ENCODE measurements at places on chromosomes 5 and 9. TPM values are rescaled to one million over a fixed set of nuclear protein-coding genes. Genes with fewer than 3 reads are reported as not detected.

DNA sequence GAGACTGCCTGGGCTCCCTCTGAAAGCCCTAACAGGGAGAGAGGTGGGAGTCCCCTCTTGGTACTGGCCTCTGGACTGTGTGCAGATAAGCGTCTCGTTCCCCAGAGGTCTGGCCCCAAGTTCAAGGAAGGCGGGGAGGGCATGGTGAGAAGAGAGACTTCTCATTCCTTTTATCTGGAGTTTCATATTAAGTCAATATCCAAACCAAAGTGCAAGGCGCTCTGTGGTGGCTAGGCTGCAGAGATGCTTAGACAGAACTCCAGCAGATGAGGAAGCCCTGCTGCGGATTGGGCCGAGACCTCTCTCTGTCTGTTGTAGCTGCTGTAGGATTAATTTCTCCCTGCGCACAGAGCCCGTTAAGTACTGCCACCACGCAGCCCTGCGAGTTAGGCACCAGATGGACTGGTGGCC lies 16.0 kb downstream of the MVB12B start:
- no peak for DNase-seq

GRCh38 chr5:104344809-104345208 lies 782.2 kb upstream of the NUDT12 start:
- no peak for DNase-seq

DNA sequence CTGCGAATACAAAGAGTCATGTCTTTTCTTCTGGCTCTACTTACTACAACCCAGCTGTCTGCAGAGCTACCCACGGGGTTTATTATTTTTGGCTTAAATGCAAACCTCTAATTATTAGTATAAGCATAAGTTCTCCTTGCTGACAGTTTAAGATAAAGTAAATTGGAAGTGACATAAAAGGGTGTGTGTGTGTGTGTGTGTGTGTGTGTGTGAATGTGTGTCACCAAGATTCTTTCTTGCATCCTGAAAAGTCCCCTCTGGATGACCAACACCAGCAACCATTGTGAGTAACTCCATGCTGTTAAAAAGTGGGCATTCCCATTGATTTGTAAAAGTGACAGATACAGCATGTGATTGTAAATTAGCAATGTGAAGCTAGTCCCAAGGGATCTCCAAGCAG lies 803.8 kb upstream of the ZNF608 start:
- no peak for DNase-seq

DNA sequence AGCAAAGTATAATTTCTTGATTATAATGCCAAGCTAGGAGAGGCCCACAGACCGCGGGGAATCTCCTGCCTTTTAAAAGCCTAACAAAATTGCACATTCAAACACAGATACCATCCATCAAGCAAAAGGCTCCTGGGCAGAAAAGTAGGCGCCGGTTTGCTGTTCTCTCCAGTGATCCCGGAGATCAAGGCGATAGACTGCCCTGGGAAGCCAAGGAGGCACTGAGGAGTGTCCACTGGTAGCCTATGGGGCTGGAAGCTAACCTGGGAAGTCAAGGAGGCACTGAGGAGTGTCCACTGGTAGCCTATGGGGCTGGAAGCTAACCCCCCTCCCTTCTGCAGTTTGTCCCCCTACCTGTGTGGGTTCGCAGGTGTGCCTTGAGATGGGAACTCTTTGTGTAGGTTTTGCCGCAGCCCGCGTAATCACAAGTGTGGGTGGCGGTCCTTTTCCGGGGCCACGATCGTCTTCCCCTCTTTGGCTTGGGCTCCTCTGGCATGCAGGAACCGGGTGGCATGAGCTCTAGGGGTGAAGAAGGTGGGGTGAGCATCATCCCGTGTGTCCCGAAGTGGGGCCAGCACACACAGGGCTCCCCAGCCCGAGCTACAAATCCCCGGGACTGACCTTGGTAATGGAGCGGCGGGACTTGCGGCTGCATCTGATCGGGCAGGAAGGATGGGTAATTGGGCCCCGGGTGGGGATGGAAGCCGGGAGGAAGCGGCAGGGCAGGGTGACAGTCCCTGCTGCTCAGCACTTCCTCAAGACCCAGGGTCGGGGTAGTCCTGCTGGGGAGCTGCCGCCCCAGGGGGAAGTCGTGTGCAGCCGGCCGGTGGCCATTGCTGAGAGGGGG lies 2.7 kb downstream of the KLF4 start:
- no peak for DNase-seq

DNA sequence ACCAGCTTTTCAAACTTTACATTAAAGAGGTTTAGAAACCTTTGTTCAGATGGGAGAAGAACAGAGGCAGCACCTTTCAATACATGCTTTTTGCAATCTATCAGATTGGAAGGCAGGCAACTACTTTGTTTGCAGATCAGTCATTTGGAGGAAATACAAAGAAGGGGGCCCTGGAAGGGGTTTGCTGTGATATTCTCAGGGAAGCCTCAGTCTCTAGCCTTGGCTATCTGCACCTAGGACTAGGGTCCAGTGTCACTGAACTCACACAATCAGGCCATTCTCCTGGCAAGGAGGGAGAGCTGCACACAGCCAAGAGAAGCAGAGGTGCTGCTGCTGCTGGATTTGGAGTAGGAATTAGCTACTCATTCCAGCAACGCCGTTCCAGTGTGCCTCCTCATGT lies 79.5 kb downstream of the CRB2 start:
- no peak for DNase-seq

- DNase-seq: no peak
Observed at GRCh38 chr9:89808756-89809181, 204.0 kb downstream of the GADD45G start.

DNA sequence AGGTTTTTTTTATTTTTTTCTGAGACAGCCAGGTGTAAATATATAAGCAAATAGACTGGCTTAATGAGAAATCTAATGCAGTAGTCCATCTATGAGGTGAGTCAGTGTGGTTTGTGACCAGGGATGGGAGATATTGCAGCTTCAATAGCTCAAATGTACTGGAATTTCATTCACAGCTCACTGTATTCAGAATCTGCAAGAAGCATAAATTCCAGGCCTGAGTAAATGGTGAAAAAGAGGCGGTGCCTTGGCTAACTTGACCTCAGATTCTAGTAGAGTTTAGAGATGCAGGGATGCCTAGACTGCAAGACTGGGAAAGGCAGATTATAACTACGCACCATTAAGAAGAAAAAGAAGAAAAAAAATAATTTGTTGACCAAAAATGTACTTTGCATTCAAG lies 151.9 kb upstream of the SMC2 start:
- DNase-seq: no peak

GRCh38 chr5:97297704-97298091 lies 114.7 kb upstream of the RIOK2 start:
- no peak for DNase-seq

- DNase-seq: peak; percentile 87
Observed at GRCh38 chr9:77752554-77752953, 104.4 kb upstream of the GNA14 start.

DNA sequence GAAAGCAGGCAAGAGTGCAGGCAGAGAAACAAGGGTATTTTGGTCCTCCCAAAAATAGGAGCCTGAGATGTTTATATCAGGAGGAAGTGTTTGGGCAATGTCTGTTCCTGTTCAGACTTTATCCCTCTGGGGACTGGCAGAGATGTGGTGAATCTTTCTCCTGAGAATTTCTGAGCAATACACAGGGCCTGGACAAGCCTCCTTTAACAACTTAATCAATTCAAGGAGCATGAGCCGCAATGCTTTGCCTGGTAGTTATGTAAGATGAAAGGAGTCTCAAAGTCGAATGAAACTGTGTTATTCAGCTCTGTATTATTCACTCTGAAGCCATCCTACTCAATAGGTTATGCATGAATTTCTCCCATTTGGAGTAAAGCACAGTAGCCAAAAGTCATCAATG lies 365.6 kb downstream of the MAN2A1 start:
- DNase-seq: no peak

GRCh38 chr5:42779083-42779482 lies 22.5 kb downstream of the CCDC152 start:
- DNase-seq: no peak

DNA sequence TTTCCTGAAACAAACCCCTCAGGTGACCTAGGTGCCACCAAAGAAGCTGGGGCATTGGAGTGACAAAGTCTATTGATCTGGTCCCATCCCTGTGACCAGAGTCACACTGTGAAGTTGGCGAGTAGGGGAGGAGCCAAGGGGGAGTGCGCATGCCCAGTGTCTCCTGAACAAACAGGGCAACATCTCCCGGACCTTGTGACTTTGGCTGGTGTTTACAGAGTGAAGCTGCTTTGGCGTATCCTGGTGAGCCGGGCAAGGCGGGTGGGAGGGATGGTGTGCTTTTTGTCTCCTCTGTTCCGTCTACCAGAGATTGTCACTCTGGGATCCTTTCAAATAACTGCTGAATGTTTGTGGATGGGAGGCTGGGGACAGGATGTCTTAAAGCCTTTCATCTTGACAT lies 204.5 kb downstream of the HSPA4 start:
- DNase-seq: no peak

DNA sequence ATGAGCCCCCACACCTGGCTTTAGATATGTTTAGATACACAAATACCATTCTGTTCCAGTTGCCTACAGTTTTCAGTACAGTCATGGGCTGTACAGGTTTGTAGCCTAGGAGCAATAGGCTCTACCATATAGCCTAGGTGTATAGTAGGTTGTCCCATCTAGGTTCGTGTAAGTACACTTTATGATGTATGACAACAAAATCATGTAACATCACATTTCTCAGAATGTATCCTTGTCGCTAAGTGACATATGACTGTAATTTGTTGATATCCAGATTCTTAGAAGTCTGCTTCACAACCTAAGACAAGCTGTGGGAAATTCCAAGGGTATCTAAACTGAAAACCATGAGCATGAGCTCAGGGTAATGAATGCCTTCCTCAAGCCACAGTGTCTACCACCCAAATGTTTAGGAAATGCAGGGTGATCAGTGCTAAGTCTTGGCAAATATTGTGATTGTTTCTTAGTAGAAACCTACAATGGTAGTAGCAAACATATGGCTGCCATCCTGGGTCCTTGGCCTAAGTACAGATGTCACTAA lies 8.4 kb downstream of the ECM2 start:
- DNase-seq: no peak

- no peak for DNase-seq
Observed at GRCh38 chr5:132266031-132266835, 8.7 kb downstream of the PDLIM4 start.

DNA sequence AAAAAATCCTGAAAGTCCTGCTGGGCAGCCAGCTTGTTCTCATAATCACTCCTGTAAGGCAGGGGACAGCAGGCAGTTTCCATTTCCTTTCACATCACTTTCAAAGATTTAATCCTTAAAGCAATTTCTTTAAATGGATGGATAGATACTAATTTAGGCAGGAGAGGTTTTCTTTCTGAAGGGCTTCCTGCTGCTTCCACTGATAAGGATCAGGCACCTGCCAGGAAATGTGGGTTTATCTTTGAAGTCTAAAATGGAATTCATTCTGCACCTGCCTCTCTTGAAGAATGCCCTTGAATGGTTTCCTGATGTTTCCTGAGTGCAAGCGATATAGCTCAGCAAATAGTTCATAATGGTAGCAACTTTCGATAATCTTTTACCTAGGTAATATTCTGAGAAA lies 64.5 kb downstream of the STARD4 start:
- DNase-seq: no peak

GRCh38 chr5:132272311-132273210 lies 15.1 kb downstream of the PDLIM4 start:
- no peak for DNase-seq

GRCh38 chr5:142811866-142812557 lies 41.8 kb downstream of the ARHGAP26 start:
- no peak for DNase-seq

- no peak for DNase-seq
Observed at GRCh38 chr5:134041570-134042411, 37.0 kb upstream of the VDAC1 start.

DNA sequence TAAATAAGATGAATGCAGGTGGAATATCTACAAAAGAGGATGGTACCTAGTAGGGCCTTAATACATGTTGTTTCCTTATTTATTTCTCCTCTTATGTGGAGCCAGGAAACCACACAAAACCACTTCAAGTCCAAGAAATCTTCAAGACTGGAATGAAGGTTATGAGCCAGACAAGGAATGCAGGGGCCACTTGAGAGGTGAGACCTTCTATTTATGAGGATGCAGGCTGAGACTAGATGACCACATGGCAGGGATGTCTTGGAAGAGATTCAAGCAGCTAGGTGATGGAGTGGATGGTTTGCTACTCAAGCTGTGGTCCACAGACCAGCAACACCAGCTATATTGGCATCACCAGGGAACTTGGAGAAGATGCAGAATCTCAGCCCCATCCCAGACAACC lies 92.2 kb downstream of the TNC start:
- no peak for DNase-seq

DNA sequence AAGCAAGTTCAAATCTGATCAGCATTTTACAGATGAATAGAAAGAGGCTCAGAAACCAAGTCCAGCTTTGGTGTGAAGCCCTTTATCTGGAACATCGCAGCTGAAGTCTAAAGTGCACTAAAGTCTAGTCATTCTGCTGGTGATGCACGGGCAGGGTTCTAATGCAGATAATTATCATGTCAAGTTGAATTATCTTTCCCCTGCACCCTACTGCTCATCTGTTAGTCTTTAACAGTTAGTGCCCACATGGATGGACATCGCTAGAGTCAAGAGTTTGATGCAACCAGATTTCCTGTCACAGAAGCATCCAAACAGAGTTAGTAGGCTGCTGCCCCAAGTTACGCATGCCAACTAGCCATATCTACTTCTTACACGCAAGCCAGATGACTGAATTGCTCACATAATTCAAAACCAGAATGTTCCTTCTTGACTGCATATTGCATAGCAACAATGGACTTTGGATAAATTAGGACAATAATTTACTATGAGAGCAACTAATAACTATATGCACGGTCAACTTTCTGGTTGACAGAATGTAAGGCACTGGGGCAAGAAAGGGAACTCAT lies 1.6 kb upstream of the TOMM5 start:
- no peak for DNase-seq

The PCDHGA3 gene
- 2.5 TPM for polyA plus RNA-seq

The TAF11L5 gene
- polyA plus RNA-seq: not detected

The OSMR gene
- polyA plus RNA-seq: 43.4 TPM

The ANKRD34B gene
- not detected for polyA plus RNA-seq

The SPINK5 gene
- polyA plus RNA-seq: not detected

The PCDHA9 gene
- polyA plus RNA-seq: 0.06 TPM

The C9orf153 gene
- not detected for polyA plus RNA-seq

The DMRT2 gene
- polyA plus RNA-seq: not detected

The MCIDAS gene
- not detected for polyA plus RNA-seq

The PTGS1 gene
- polyA plus RNA-seq: 72.6 TPM

The ADCY2 gene
- polyA plus RNA-seq: not detected

The GARIN3 gene
- polyA plus RNA-seq: not detected

The CLIC3 gene
- polyA plus RNA-seq: 3.9 TPM

The GPR21 gene
- polyA plus RNA-seq: not detected

The ANKRD55 gene
- not detected for polyA plus RNA-seq

The SHISAL2B gene
- polyA plus RNA-seq: not detected

The GFI1B gene
- not detected for polyA plus RNA-seq
